ENCODE measurements at places on chromosomes 4 and X.

DNA sequence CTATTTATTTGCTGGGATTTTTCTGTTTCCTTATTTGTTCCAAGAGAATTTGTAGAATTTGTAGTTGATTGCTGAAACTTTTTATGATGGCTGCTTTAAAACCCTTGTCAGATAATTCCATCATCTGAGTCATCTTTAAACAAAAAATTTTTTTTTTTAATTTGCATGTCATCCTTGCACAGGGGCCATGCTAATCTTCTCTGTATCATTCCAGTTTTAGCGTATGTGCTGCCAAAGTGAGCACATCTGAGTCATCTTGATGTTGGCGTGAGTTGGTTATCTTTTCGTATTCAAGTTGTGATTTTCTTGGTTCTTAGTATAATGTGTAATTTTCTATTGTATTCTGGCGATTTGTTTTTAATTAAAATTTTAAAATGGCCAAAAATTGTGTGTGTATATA is 18.7 kb upstream of the ZNF157 start:
- DNase-seq, result no peak

GRCh38 chr4:17366496-17366895 is 145.4 kb downstream of the QDPR start:
- no peak for DNase-seq

DNA sequence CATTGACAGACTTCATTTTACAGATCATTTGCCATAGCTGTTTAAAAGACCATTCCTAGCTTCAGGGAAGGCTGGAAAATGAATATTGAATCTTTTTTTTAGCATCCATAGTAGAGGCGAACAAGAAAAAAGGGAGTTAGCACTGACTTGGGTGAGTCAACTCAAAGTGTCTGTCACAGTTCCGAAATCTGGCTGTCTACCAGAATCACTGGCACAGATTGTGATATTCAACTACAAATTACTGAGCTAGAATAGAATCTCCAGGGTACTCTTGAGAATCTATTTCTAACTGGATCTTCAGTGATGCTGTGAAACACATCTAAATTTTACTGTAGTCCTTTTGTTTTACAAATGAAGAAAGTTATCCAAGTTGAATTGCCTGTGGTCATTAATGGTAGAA is 31.5 kb downstream of the SEC24B start:
- DNase-seq, result no peak

DNA sequence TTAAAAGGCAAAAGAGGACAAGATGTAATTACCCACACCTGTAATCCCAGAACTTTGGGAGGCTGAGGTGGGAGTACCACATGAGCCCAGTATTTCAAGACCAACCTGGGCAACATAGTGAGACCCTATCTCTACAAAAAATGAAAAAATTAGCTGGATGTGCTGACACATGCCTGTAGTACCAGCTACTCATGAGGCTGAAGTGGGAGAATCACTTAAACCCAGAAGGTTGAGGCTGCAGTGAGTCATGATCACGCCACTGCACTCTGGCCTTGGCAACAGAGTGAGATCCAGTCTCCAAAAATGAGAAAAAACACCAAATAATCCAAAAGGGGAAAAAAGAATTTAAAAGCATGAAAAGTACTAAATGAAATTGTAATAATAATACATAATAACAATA is 30.8 kb downstream of the NR0B1 start:
- no peak for DNase-seq

- no peak for DNase-seq
These were observed 147.1 kb downstream of the CPEB2 start for GRCh38 chr4:15149234-15149838.

DNA sequence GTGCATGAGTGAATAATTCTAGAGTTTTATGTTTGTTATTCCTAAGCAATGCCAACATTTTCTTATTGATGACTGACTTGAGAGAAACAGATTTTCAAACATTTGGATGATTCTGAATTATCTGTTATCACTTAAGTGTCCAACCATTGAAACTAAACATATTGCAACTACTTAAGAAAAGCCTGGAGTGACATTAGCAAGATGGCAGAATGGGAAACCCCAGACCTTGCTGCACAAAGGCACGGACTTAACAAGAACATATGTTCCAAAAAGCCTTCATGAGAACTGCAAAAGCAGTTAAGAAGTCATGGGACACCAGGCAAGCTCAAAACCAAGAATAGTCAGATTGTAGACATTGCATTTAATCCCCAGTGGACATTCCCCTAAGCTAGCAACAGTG is 215.1 kb downstream of the DCHS2 start:
- no peak for DNase-seq

DNA sequence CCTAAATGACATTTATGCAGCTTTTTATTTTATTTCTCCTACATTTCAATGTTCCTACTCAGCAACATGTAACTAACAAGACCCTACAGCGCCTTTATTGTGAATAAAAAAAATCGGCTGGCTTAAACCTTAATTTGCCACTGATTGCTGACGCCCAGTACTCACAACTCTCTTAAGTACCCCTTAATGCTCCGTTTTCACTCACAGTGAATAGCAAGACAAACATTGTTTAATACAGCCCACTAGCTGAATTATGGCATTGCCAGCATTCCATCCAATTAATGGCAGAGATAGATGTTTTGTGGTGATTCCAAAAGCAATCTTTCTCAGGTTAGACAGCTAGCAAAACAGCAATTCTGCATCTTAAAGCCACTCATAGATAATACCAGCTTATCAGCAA is 61.1 kb downstream of the PPARGC1A start:
- no peak for DNase-seq

Data from stimulated activated CD8-positive, alpha-beta memory T cell treated with anti-CD3 and anti-CD28 coated beads, Interleukin-4, amount 100 ng/mL, for 1 hour (primary cell).